Inflammatory macrophage treated with lipopolysaccharide for 4 hours (primary cell): ENCODE measurements at places on chromosomes 11 and 22.
A peak's percentile ranks its signal among the peaks of the same experiment; 100 is the strongest.

DNA sequence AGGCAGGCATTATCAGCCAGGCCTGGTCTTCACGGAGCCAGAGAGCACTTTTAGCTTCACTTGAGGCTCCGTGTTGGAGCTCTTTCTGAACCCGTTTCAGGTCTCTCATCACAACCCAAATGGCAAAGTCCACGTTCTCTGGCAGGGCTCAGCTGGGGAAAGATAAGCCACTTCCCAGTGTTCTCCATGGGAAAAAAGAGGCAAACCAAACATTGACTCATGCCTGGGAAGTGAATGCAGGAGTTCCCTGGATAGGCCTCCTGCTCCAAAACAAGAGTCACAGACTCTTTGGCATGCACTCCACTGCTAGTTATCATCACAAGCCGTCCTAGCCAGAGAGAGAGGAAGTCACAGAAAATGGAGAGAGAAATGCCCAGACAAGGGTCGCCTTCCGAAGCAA is 11.6 kb downstream of the OPCML start:
- DNase-seq, result no peak

GRCh38 chr11:120063686-120064340 is 74.1 kb downstream of the TRIM29 start:
- DNase-seq, result no peak

GRCh38 chr11:15095736-15096228 is 18.9 kb upstream of the INSC start:
- DNase-seq, result no peak

GRCh38 chr11:110710628-110711381 is 1.4 kb downstream of the ARHGAP20 start:
- no peak for DNase-seq

- no peak for DNase-seq
Measured at GRCh38 chr11:65304110-65304509, 10.6 kb upstream of the CDC42EP2 start.

GRCh38 chr11:104784684-104785460 is 113.4 kb downstream of the CASP12 start:
- no peak for DNase-seq

DNA sequence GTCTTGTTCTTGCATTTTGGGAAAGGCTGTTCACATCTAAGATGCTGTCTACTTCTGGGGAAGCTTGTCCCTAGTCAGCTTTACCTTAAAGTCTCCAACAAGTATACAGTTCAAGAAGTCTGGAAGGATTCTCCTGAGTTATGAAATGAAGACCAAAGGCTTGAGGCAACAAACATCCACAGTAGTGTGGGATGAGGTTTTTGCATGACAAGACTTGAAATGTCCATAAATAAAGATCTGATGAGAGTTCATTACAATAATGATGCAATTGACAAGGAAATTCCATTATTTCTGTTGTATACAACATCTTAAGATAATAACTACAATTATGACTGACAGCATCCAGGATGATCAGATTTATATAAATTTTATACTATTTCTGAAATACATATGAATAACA is 21.3 kb upstream of the KDM4E start:
- peak; percentile 9 for DNase-seq

DNA sequence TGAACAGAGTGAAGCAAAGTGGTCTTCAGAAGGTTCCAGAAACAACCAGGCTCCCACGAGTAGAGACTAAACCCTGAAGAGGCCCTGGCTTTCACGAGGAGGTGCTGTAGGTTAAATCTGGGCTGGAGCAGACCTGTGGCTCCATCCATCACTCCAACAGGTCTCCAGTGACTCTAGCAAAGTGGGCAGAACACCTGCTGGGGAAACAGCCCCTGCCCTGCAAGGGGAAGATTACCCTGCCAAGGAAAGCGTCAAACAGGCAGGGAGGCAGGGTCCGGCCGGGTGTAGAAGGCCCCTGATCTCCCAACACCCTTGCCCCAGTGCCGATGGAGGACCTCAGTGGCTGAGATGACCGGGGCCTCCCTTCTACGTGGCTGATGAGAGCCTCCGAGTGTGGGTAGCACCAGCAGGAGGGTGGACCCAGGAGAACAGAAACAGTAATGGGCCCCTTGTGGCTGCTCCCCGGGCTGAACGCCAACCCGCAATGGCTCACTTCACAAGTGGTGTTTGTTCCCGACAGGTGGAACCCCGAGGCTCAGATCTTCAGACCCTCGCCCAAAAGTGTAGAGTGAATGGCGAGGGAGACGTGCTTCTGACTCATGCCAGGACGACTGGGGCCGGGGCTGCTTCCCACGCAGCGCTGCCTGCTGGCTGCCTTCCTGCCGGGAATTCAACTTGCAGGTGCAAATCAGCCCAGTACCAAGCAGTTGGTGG is 112.0 kb downstream of the SHANK2 start:
- DNase-seq, result no peak
